Osteocyte (in vitro differentiated cells): ENCODE measurements at places on chromosomes 3 and 15. TPM values are rescaled to one million over a fixed set of nuclear protein-coding genes. Genes with fewer than 3 reads are reported as not detected.

DNA sequence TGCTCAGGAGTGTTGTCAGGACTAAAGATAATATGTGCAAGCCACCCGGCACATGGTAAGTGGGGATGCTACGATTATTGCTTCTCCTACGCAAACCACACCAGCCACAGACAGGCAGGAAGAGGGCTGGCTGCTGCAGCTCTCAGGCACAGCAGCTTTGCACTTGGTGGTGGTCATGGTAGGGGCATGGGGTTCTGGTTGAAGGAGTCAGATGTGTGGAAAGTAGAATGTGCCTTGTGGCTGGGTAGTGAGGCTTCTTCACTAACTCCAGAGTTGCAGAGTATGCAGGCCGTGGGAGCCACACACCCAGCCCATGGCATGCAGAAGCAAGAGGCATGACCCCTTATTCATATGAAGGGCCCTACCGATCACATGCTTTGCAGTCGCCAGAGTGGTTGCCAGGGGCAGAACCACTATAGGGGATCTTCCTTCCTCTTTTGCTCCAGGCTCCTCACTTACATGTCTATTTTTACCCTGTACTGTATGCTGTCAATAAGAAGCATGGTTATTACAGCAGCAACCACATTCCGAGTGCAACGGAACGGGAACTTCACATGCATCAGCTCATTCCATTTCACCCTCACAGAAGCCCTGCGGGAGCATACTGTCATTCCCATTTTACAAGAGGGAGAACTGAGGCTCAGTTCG is 59.2 kb upstream of the HERC1 start:
- no peak for DNase-seq

DNA sequence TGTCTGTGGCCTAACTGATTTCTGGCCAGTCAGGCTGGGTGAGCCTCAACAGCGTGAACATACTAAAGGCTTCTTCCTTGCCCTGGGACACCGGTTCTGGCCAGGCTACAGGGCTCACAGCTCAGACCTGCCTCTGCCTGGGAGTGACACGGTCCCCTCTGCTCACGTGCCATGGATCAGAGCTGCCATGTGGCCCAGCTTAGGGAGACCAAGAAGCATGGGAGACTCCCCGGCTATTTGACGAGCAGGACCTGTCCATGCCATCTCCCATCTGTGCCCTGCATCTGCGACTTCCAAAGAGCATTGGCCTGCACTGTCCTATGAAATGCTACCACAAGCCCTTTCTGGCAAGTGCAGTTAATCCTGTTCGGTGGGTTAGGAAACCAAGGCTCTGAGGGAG is 57.4 kb downstream of the APBA2 start:
- DNase-seq: no peak

DNA sequence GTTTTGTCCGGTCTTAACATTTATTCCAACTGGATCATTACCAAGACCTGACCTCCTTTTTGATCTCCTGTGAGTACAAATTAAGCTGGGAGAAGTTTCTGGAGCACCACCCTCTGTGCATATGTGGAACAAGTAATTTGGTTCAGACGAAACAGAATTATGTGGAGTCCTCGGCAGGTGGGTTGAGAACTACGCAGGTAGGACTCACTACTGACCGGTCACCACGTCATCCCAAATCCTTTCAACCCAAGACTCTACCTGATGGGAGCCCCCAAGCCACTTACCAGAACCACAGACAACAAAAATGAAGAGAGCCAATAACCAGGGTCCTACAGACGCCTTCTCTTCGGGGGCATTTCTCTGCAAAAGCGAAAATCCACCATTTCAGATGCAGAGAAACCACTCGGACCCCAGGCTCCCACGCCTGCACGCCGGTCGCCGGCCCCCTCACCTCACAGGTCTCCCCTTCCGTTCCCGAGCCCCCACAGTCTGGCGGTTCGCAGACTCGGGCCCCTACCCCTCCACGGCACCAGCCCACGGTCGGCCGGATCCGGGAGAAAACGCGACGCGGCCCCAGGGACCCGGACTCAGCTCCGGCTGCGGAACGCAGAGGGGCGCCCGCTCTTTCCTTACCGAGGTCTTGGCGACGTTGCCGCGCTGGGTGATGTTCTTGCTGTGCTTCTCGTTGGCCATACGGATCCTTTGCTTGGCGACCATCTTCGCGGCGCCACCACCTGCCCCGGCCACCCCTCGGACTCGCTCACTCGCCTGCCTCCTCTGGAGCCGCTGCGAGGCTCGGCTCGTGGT is 674 bp downstream of the SERP1 start:
- peak; percentile 85 for DNase-seq

GRCh38 chr15:52262364-52262763 is 33.2 kb downstream of the MYO5C start:
- no peak for DNase-seq

- DNase-seq: no peak
Measured at GRCh38 chr15:59447367-59447766, 9.4 kb downstream of the FAM81A start.

- DNase-seq: no peak
Measured at GRCh38 chr15:29064731-29065130, 179.0 kb downstream of the APBA2 start.

- DNase-seq: no peak
Measured at GRCh38 chr3:9036404-9037131, 73.3 kb upstream of the RAD18 start.

- DNase-seq: no peak
Measured at GRCh38 chr3:180267202-180267843, 230.6 kb upstream of the PEX5L start.

DNA sequence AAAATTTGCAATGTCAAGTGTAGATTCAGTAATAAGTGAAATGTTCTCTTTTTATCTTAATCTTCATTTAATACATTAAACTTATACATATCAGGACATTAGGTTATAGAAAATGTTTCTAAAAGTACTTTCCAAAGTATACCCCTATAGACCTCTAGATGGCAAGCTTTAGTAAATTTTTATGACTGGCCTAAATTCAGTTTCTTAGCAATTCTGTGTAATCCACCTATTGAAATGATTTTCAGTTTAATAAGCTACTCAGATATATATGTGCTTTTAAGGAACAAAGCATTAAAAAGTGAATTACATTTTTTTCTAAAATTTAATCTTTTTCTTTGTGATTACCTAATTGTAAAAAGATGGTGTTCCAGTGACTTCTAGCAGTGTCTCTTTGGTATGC is 342.2 kb downstream of the GBE1 start:
- DNase-seq: no peak

DNA sequence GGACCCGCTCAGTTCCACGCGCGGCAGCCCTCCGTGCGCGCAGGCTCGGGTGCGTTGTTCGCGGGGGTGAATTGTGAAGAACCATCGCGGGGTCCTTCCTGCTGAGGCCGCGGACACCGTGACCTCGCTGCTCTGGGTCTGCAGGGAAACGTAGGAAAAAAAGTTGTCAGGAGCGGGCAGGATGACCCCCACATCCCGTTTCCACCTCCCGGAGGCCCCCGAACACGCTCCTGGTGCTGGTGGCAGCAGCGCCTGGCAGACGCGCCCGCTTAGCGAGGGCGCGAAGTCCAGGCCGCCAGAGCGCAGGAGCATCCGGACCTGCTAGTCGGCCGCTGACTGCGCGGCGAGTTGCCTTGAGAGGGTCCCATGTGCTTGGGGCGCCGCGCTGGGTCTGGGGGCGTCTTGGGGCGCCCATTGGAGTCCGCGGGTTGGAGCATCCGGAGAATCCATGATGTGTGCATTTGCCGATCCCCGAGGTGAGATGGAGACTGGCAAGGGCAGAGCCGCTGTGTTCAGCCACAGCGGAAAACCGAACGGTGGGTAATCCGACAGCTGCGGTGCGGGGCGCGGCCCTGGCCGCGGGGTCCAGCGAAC is 520 bp downstream of the GREM1 start:
- DNase-seq: no peak

DNA sequence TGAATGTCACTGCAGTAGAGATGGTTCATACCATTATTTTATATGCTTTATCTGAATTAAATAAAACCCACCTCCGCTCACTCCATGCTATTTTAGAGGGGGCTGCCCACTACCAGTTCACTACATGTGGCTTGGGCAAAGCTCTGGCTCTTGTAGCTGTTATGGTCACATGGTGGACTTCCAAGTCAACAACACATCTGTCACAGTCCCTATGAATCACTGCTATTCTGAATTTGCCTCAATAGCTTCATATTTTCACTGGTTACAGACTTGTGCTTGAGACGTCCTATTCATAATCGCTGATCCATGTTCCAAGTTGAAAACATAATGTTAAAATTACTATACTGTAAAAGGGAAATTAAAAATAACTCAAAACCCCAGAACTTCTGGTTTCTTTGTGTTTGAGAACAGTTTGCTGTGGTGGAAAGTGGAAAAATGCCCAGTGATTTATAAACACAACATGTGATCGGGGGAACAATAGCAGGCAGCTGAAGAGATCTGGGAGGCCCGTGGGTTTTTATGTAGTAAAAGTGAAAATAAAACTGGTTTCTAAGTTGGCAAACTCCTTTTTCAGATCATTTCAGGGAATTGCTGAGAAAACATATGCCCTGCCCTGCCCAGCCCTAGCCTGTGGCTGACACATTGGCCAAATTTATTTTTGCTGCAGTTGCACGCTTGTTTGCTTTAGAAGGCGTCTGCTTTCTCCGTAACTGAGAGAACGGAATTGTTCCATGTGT is 128.8 kb upstream of the PRR23C start:
- DNase-seq: no peak

- no peak for DNase-seq
Measured at GRCh38 chr3:8472549-8472948, 29.1 kb upstream of the LMCD1 start.

DNA sequence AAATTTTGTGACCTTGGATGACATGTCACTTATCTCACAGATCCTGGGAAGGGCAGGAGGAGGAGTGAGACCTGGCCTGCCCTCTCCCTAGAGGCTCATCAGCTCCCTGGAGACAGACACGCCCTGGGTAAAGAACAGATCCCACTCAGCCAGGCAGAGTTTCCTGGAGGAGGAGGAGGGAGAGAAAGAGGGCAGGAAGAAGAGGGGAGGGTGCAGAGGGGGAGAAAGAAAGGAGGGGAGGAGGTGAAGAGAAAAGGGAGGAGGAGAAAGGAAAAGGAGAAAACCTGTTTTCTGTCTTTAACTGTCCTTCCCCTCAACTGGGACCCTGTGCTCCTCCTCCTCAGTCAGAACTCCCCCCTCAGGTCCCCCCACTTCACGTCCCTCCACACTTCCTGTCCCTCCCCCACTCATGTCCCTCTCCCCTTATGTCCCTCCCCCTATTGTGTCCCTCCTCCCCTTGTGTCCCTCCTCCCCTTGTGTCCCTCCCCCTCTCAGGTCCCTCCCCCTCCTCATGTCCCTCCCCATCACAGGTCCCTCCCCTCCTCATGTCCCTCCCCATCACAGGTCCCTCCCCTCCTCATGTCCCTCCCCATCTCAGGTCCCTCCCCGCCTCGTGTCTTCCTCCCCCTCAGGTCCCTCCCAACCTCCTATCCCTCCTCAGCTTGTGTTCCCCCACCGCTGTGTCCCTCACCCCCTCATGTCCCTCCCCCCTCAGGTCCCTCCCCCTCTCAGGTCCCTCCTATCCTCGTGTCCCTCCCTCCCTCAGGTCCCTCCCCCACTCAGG is 52.3 kb upstream of the CGNL1 start:
- no peak for DNase-seq

GRCh38 chr3:196275126-196275525 is 12.4 kb downstream of the PCYT1A start:
- no peak for DNase-seq

DNA sequence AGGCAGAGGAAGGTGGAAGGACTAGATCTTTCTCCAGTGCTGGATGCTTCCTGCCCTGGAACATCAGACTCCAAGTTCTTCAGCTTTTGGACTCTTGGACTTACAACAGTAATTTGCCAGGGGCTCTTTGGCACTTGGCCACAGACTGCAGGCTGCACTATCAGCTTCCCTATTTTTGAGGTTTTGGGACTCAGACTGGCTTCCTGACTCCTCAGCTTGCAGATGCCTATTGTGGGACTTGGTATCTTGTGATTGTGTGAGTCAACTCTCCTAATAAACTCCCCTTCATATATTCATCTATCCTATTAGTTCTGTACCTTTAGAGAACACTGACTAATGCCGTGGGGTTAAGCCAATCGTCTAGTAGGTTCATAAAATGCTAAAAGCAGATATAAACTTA is 8.8 kb upstream of the B3GNT5 start:
- no peak for DNase-seq

GRCh38 chr3:29332195-29332637 is 51.3 kb downstream of the RBMS3 start:
- DNase-seq: no peak

Gene DPH3
- 16.7 and 21.4 TPM in 2 replicates for total RNA-seq

Gene SCN11A
- total RNA-seq: 0.08 and 0.18 TPM in 2 replicates

Gene FBXL22
- total RNA-seq: 0.48 and 0.52 TPM in 2 replicates

Gene PLA2G4E
- not detected in 2 replicates for total RNA-seq

Gene KCNMB3
- total RNA-seq: 2.6 and 3.2 TPM in 2 replicates

Gene REC114
- not detected in 2 replicates for total RNA-seq

Gene GABRA5
- not detected in 2 replicates for total RNA-seq

Gene C3orf49
- not detected in 2 replicates for total RNA-seq

Gene CIB2
- 7.6 and 9.6 TPM in 2 replicates for total RNA-seq
